ENCODE measurements at places on chromosomes 11 and 22.

- DNase-seq, result no peak
Measured at GRCh38 chr22:22938672-22939587, 51.3 kb downstream of the IGLL5 start.

GRCh38 chr11:71488681-71489270 is 35.8 kb downstream of the NADSYN1 start:
- DNase-seq, result no peak

DNA sequence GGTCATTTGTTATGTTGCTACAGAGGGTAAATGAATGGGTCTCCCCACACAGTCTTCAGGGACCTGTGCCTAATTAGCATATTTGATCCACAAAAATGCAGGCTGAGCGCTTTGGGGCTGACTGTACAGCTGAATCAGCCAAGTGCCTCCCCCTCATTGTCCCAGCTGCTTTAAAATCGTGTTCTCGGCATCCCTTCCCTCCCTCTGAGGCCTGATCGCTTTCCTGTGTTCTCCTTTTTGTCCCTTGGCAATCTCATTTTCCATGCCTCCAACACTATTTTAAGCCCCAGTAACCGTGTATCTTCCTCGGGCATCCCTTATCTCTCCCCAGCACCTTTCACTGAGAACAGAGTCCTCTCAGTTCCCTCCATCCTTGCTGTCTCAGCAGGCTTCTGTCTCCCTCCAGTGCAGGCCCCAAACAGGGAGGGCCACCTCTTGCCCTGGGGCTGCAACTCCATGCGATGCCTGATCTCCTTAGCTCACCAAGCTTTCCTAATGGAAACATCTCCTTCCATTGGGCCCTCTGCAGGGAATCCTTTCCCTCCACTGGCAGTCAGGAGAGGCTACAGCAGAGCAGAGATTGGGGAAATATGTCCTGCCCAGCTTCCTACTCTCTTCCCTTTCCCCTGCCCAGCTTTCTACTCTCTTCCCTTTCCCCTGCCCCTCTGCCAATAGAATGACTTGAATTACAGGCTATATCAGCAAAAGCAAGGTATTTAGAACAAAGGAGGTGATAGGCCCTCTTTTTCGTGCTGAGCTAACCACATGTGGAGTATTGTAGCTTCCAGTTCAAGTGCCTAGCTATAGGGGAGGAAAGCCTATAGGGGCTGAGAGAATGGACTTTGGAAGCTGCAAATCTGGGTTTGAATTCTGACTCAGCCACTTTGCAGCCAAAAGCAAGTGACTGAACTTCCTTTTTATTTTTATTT is 13.8 kb downstream of the UQCR10 start:
- DNase-seq, result no peak

GRCh38 chr11:119797736-119798135 is 68.7 kb upstream of the NECTIN1 start:
- no peak for DNase-seq

- DNase-seq, result no peak
Measured at GRCh38 chr11:33557201-33557600, 143.4 kb downstream of the C11orf91 start.

- DNase-seq, result peak; percentile 29
Measured at GRCh38 chr11:1759851-1760220, 3.9 kb downstream of the CTSD start.
